ENCODE measurements at places on chromosomes 3 and 15. TPM values are rescaled to one million over a fixed set of nuclear protein-coding genes. Genes with fewer than 3 reads are reported as not detected.

TRMT10C gene
- 28.3 TPM for total RNA-seq

PCOLCE2 gene
- total RNA-seq: 1.5 TPM

P2RY12 gene
- 0.65 TPM for total RNA-seq

DNA sequence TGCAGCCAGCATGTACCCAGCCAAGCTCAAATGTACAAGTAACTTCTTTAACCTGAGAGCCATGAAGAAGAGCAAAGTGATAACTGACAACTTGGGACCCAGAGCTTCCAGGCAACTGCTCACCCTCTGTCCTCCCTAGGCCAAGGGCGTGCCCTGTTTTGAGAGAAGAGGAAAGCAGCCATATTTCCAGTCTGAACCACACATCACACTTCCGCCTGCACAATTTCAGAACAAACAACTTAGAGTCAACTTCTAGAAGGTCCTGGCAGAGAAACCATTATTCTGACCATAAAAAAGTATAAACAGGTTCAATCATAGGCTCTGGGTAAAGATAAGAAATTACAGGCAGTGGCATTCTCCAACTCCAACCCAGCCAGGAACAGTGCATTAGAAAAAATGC is 50.1 kb downstream of the ITGB5 start:
- no peak for DNase-seq

GRCh38 chr3:102258666-102259227 is 176.1 kb upstream of the ZPLD1 start:
- DNase-seq: no peak

GRCh38 chr15:80461356-80462095 is 57.3 kb downstream of the ARNT2 start:
- no peak for DNase-seq

GRCh38 chr3:192092388-192093005 is 631.5 kb downstream of the PYDC2 start:
- DNase-seq: no peak

DNA sequence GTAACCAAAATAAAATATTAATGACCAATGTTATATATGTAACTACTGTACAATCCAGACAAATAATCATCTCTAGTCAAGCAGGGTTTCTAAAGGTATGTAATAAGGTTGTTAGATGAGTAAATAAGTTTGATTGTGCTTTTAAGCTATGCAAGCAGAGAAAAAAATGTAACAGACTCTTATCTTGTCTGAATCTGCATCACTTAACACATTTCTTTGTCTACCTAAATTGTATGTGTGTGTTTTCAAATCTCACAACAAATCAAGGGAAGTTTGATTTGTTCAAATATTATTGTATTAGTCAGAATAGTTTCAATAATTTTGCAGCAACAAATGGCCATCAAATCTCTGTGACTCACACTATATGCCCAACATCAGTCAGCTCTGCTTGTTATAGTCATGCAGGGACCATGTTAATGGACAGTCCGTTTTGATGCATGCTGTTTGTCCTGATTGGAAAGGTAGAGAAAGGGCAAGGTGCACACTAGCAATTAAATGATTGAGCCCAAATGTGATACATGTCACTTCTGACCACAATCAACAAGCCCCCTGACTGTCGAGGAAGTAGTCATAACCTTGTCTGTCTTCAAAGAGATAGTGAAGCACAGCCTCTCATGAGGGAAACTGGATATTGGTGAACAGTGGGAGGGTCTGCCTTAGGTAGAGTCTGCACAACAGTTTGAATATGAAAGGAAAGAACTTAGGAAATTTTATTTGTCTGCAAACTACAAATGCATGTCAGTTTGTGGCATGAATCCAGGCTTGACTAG is 349.4 kb upstream of the SATB1 start:
- DNase-seq: no peak

DNA sequence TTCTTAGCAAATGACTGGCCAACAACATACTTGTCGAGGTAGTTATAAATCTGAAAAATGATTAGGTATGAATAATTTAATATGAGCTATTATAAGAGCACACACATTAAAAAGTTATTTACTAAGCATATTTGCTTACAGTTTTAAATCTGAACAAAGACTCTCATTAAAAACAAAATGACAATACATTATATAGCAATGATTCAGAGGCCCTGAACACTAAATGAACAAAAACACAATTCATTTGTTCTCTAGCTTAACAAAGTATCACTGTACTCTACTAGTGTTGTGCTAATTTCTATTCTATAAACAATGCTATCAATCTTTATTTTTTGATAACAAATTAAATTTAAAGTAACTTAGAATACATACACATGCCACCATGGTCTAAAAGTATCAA is 21.0 kb downstream of the CLPX start:
- DNase-seq: no peak

- peak; percentile 54 for DNase-seq
These were observed 12.4 kb downstream of the KLF13 start for GRCh38 chr15:31338879-31339557.
